MM.1S (cell line): ENCODE measurements at places on chromosomes 6 and 20.

DNA sequence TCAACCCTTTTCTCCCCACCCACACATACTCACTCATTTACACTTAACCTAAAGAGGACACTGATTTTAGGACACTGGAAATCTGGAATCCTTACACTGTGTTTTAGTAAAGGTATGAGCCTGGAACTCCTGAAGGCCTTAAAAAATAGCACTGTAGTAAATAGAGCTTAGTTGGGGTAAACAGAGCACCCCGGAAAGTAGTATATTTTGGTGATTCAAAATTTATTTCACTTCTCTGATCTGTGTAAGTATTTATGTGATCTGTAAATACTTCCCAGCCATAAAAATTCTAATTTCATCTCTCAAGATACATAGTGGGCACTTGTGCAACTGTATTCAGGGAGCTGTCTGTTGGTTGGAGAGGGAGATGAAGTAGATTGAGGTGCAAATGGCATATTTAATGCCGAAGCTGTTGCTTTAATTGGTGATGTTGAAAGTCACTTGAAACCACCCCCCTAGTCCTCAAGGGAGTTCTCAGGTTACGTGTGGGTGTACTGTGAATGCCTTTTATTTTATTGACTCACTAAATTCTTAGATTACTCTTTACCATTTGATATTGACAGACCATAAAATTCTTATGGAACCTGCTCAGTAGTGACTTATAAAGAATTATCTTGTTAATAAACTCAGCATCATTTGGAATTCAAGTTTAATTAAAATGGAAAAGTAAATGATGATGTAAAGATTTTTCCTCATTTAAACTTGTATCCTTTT is 154.9 kb downstream of the SOX4 start:
- DNase-seq: no peak

DNA sequence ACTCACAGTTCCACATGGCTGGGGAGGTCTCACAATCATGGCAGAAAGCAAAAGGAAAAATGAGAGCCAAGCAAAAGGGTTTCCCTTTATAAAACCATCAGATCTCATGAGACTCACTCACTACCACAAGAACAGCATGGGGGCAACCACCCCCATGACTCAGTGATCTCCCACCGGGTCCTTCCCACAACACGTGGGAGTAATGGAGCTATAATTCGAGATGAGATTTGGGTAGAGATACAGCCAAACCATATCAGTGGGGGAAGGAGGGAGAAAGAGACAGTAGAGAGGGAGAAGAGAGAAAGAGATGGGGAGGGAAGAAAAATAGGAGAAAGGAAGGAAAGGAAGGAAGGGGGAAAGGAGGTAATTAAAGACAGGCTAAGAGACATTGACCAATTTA is 30.1 kb downstream of the GMDS start:
- DNase-seq: no peak

- DNase-seq: no peak
Measured at GRCh38 chr6:16163066-16163465, 34.2 kb downstream of the MYLIP start.

- no peak for DNase-seq
Measured at GRCh38 chr20:25676164-25676809, 20.4 kb downstream of the ZNF337 start.

DNA sequence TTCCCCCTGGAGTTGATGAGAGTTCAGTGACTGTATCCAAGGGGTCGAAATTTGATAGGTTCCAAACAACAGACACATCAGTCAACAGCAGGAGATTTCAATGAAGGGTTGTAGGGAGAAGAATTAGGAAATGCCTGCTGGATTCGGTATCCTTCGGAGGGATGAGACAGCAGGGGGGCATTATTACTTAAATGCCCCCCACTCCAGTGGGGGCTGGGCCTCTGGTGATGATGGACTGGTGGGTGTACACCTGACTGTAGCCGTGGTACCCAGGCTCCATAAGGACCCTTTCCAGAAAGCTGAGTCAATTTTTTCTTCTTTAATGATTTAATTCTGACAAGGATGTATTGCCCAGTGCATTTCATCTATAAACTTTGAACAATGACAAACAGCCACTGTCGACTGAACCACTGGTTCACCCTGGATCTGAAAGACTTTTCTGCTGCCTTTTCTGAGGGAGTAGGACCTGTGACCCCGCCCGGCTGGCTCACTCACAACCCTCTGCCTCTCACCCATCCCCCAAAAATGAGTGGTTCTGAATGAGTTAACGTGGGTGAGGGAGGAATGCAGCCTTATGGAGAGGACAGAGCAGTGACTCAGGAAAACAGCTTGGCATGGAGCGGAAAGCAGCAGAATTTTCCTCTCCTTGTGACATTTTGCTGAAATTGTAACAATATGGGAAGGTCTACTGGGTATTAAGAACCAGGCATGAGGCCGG is 41.0 kb downstream of the ZMYND8 start:
- DNase-seq: no peak

DNA sequence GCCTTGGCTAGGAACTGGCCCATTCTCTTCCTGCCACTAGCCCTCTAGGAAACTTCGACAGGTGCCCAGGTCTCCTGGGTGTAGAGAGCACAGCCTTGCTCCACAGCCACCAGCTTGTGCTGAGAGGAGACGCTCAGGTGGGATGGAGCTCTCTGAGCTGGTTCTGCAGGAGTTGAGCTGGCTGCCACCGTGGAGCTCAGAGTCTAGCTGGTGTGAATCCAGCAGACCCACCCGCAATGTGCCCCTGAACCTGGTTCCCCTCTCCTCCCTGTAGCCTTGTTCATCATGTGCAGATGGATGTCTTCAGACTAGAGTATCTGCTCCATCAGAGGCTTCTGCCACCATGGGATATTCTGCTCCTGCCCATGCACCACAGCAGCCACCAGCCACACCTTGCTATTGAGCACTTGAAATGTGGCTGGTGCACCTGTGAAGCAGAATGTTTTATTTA is 222.5 kb downstream of the SYNDIG1 start:
- no peak for DNase-seq

DNA sequence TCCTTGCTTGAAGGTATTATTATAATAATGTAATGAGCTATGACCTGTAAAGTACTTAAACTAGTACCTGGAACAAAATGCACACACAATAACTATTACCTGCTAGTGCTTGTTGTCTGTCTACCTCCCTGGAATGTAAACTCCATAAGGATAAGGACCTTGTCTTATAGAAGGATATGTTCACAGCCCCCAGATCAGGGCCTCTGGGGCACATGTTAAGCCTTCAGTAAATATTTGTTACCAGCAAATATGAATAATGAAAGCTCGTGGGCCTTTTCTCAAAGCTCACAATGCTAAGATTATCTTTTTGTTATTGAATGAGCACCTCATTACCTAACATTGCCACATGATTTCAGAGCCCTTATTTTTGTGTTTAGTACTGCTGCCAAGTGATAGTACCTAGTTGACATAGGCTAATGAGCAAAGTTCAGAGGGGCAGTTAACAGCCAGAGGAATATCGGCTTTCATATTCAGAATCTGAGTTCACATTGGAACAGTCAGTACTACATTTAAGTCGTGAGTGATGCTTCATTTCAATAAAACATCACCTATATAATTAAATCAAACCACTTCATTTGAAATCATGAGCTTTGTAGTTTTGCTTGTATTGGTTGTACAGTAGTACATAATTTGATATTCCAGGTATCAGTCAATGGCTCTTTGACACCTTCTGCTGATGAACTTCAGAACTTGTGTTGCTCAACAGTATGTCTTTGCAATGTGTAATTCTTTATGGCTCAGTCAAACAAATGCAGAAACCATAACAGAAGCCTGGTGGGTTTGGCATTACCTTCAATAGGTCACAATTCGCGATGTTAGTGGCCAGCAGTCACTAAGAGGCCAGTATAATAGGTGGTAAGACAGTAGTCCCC is 11.8 kb upstream of the SMLR1 start:
- DNase-seq: no peak

GRCh38 chr6:166286839-166287271 is 21.3 kb downstream of the PRR18 start:
- DNase-seq: no peak

GRCh38 chr6:127404594-127405178 is 54.5 kb downstream of the KIAA0408 start:
- DNase-seq: no peak
